Globus pallidus (tissue), 1 donor: ENCODE measurements at places on chromosomes 4 and X.

DNA sequence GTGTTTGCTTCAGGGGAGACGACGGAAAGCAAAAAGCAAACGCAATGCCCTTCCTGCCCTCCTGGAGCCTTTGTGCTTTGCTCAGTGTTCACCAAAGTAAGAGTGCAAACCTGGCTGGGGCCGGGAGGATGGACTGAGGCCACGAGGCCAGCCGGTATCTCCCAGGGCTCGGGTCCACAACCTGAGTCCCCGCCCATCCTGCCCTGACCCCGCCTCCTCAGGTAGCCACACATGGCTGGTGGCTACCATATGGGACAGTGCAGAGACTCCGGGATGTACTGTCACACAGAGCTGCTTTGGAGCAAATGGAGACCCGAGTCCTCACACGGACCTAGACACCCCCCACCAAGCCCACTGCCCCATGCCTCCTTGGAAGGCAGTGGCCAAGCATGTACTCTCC is 4.8 kb downstream of the ATP2B3 start:
- DNase-seq, result no peak

- DNase-seq, result no peak
These were observed 3.8 kb upstream of the FGG start for GRCh38 chr4:154616287-154616686.

DNA sequence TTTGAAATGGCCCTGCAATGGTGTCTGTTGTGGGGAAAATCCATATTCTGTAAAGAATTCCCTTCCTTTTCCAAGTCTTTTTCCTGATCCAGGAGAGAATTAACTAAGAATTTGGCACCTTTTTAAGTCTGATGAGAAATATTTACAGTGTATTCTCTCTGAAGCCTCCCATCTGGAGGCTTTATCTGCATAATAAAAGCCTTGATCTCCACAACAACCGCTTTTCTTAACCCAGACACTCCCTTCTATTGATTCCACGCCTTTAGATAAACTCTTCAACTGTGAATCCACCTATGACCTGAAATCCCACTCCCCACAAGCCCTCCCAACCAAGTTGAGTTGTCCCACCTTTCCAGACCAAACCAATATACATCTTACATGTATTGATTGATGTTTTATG is 43.1 kb upstream of the TMPRSS11E start:
- no peak for DNase-seq

- DNase-seq, result no peak
These were observed 161.8 kb downstream of the NAA11 start for GRCh38 chr4:79163981-79164490.

- no peak for DNase-seq
These were observed 286.1 kb downstream of the CHIC1 start for GRCh38 chrX:73849073-73849472.

DNA sequence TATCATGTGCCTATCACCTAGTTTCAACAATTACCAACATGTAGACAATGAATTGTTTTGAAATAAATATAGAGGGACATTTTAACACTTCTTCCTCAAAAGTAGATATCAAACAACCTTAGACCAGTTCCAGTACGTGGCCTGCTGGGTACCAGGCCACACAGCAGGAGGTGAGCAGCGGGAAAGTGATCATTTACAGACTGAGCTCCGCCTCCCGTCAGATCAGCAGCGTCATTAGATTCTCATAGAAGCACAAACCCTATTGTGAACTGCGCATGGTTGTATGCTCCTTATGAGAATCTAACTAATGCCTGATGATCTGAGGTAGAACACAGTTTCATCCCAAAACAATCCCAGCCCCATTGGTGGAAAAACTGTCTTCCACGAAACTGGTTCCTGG is 6.5 kb downstream of the BBS7 start:
- DNase-seq, result no peak

GRCh38 chrX:118603981-118604380 is 108.4 kb downstream of the DOCK11 start:
- peak; percentile 56 for DNase-seq

- DNase-seq, result no peak
These were observed 173.9 kb upstream of the CENPE start for GRCh38 chr4:103372002-103372558.

DNA sequence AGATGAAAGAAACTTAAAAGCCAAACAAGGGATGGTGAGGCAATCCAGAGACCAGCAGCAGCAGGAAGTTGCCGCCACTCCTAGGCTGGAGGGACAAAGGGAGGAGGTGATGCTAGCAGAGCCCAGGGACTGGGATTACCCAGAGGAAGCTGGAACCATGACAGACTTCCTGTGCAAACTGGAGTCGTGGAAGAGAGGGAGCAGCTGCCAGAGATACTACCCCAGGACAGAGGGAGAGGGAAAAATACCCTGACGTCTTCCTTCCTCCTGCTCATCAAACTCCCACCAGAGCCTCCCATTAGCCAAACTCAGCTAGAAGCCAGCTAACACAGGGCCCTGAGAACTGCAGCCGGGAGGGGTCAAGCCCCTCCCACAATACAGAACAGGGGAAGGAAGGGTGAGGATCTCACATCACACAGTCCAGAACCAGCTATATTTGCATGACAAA is 101.2 kb upstream of the KLF3 start:
- DNase-seq, result no peak

- no peak for DNase-seq
These were observed 7.4 kb downstream of the MBNL3 start for GRCh38 chrX:132481449-132481848.

- no peak for DNase-seq
These were observed 32.4 kb upstream of the BCOR start for GRCh38 chrX:40130207-40130606.

- peak; percentile 52 for DNase-seq
These were observed 637 bp downstream of the AMER1 start for GRCh38 chrX:64204701-64205440.

GRCh38 chr4:7955393-7955792 is 15.7 kb upstream of the AFAP1 start:
- no peak for DNase-seq

DNA sequence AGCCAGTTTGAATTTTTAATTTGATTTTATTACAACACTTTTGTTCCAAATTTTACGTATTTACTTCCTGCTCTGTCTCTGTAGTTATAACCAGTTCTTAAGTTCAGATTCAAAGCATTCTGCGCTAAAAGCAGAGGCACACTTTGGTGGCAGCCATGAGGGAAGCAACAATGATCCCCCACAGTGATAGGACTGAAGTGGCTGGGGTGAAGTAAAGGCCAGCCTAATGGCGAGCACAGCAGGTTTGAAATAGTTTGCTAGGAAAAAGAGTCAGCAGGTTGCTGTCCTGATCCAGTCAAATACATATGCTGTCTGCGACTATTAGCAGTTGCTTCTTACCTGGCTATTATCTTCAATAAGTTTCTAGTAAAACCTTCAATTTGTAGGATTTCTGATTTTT is 176.3 kb downstream of the RPA4 start:
- no peak for DNase-seq

DNA sequence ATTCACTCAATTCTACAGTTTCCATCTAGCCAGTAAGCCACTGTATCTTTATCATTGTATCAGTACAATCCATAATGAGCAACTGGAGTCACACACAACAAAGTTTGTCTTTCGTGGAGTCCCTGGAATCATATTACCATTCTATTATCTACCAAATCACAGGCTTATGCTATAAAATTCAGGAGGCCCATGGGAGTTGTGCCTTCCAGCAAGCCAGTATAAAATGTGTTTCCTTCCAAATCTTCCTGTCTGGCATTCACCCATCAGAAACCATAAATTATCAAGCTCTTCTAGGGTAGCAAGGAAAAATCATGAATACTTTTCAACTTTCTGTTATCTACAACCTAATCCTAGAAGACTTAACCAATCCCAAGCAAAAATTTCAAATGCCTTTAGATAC is 1383.3 kb upstream of the PCDH7 start:
- DNase-seq, result no peak

GRCh38 chrX:119817130-119817690 is 25.8 kb upstream of the RPL39 start:
- no peak for DNase-seq

DNA sequence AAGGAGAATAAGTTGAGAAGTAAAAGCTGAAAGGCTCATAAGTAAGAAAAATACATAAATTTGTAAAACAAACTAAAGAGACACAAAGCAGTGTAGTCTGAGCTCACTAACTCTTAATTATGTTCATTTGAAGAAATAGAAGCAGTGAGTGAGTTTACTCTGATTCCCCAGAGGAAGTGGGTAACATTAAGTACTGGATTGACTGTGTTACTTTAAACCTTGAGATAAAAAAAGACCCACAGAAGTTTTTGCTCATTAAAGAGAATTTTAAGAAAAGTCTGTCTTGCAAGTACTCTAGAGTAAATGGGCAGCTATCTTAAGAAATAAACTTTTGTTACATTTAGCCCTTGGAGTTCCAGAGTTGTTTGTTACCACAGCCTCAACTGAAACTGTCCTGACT is 2466.9 kb downstream of the PCDH7 start:
- DNase-seq, result no peak

DNA sequence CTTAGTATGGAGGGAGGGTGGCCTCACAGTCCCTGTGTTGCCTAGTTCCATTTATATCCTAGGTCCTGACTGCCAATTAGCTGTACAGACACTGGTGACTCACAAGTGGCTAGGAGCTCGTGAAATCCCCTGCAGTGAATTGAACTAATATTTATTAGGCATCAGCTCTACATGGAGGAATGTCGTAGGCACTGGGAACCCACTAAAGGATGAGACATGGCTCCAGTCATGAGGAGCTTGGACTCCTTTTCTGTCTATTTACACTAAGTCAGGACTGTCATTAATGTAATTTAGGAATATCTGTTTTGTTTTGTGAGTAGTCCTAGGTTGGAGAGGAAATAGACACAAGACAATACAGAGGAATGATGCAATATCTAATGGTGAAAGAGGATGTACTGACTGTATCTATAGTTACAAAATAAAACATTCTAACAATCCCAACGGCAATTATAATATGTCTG is 67.7 kb downstream of the MID1IP1 start:
- DNase-seq, result no peak

DNA sequence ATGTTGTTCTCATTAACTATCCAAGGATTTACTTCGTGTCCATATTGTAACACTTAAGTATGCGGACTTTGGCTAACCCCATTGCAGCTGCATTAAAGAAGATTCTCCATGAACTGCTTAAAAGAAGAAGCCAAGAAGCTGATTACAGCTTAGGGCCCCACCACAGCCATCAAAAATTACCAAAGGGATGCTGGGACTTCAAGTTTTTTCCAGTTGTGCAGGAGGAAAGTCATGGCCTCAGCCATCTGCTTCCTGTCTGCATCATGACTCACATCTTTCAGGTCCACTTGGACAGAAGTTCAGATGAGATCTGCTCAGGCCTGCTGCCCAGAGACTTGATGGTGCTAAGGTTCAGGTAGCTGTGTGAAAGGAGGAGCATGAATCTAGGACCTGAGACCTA is 38.8 kb upstream of the CAPN6 start:
- DNase-seq, result no peak

DNA sequence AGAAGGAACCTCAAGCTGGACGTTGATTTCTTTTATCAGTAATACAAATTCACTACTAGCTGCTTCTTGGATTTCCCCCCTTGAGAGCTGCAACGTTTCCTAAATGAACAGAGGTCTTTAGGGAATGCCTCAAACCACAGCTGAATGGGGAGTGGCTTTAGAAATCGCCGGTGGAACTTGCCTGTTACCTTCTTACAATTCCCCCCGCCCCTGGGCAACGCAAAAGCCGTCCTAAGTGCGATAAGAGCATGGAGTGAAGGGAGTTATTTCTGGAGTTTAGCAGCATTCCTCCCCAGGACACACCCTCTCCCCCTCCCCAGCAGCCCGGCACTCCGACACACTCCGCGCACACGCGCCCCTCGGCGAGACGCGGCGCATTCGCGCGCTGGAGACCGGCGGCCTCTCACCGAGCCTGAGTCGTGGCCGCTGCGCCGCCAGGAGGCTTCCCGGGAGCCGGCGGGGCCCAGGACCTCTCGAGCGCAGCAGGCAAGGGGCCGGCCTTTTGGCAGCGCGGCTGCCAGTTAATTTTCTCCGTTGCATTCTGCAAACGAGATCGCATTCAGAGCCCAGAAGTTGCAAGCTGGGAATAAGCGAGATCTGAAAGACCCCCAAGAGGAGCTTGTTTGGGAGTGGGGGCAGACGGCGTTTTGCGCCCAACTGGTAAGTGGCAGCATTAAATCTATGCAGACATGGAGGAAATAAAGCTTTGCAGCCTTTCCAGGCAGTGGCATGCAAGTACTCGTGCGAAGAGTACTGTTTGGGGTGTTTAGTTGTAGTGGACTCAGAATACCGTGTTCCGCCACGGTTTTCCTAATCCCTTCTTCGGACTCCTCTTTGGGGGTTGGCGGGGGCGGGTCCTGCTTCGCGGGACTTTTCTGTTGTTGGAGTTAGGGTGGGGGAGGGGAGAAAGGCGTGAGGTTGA is 134.7 kb downstream of the PALLD start:
- peak; percentile 11 for DNase-seq

- DNase-seq, result no peak
These were observed 13.6 kb upstream of the TCEAL4 start for GRCh38 chrX:103571726-103572125.

DNA sequence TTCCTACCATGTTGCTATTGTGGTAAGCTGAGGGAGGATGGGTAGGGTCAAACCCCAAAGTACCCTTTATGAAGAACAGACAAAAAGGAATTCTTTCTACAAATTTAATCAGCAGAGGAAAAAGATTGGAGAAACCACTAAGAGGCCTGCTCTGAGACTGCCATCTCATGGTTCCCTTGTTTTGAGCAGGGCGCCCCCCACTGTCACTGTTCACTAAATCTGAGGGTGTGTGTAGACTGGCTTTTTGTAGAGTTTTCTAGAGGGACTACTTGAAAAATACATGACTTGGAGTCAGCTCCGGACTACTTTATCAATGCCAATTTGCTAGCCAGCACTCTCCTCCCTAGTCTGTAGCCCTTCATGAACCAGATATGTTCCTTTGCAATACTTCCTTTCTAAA is 324.8 kb downstream of the FRMPD4 start:
- no peak for DNase-seq

DNA sequence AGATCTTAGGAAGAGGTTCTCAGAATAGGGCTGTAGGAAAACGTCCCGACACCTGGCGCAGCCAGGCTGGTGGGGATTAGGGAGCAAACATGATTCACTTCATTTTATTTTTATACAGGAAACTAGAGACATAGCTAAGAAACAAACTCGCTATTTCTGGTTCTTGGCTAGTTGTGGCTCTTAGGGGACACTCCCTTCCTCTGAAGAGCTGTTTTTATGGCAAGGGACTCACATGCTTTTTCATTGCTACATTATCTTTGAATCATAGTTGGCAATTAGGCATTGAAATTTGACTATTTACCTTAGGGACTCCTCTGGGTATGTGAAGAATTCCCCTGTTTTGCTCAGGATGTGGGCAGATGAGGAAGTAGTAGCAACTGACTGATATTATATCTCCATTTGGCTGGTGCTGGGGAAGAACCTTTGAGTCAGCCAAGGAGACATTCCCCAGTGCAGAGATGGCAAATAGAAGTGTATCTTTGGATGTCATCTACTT is 174.5 kb downstream of the SMIM20 start:
- no peak for DNase-seq

- DNase-seq, result no peak
These were observed 18.7 kb downstream of the CORIN start for GRCh38 chr4:47819178-47819577.

GRCh38 chr4:87953826-87954225 is 21.7 kb upstream of the SPP1 start:
- no peak for DNase-seq
